NCI-H146 (cell line): ENCODE measurements at places on chromosomes 16 and 17.

DNA sequence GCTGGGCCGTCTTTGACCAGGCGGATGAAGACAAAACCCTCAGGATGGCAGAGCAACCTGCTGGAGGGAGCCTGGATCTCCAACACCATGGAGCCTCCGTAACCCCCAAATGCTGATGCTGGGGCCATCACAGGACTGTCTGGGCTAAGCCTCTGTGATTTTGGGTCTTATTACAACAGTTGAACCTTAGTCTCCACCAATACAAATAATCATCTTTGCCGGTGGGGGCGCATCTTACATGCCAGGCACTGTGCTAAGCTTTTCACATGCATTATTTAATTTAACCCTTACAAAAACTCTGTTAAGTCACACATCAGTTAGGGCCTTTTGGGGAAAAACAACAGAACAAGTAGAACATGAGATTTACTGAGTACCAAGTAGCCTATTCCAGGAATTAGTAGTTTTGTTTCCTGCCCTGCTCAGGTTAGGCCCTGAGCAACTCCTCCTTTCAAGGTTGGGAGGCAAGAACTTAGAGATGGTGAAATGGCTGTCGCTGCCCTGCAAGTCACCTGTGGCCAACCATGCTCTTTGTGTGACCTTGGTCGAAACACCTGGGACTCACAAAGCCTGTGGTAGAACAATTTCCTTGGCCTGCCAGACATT is 8.9 kb upstream of the ITGAM start:
- DNase-seq: no peak

DNA sequence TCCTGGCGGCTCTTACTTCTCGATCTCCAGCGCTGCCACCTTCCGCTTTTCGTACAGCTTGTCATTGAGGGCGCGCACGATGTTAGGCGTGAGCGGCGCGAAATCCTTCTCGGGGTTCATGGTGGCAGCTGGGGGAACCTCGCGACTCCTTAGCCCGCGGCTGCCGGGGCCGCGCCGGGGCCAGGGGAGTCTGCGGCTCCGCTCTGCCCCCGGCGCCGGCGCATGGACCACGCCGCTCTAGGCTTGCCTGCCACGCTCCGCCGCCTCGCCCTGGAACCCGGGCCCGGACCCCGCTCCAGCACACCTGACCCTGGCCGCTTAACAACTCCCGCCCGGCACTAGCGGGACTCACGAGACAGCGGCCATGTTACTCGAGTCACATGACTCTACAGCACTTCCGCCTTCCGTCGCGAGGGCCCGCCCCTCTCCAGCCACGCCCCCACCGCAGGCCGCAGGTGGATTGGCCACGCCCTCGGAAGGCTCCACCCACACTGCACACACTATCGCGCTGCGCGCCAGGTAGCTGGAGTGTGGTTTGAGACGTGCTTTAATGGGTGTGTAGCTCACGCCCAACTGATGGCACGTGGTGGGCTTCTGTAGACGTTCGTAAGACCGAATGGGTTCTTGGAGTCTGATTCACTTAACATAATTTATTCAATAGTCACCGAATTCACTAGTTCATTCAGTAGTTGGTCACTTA is at the start of gene VAC14:
Gene VAC14, minus strand, starts transcription at position 378 of the 700 bp plus-strand sequence. Its CDS starts 258 bp downstream, at position 120.
- DNase-seq: peak; percentile 91

GRCh38 chr17:48153691-48154358 is 46.3 kb downstream of the SNX11 start:
- peak; percentile 82 for DNase-seq

DNA sequence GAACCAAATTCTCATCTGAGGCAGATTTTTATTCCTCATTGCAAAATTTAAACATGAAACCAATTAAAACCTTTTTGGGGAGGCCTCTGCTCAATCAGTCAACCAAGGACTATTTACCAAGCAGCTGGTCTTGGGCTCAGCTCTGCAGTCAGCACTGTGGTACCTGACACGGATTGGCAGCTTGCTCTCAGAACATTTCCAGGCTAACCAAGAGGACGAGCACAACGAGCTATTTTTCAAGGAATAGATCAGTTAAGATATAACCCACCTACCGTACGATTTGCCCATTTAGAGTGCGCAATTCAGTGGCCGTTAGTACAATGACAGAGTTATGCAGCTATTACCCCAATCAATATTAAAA is 26.4 kb upstream of the KLHDC4 start:
- no peak for DNase-seq

- no peak for DNase-seq
Measured at GRCh38 chr17:31394544-31394943, 3.1 kb downstream of the RAB11FIP4 start.
